ENCODE measurements at places on chromosomes 1 and 21.
A peak's percentile ranks its signal among the peaks of the same experiment; 100 is the strongest.

- no peak for DNase-seq
Measured at GRCh38 chr1:61051719-61052394, 30.5 kb upstream of the NFIA start.

- DNase-seq, result no peak
Measured at GRCh38 chr1:229619002-229619401, 6.9 kb downstream of the TAF5L start.

DNA sequence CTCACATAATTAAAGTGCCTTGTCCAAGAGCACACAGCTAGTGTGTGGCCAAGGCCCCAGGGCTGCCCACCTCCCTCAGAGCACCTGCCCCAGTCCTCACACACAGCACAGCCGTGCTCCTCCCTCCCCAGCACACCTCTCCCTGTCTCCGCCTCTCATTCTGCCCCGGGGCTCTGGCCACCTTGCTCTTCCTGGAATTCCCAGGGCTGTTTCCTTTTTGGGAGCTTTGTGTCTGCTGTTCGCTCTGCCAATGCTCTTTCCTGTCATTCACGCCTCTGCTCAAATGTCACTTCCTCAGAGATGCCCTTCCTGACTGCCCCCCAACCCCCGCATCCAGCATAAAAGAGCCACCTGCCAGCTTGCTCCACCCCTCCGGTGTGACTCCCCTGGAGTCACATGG is 13.3 kb downstream of the SLC6A17 start:
- no peak for DNase-seq

GRCh38 chr1:202155478-202156021 is 4.9 kb downstream of the PTPN7 start:
- DNase-seq, result peak; percentile 21

- no peak for DNase-seq
Measured at GRCh38 chr1:155127967-155128754, 485 bp downstream of the EFNA1 start.

- DNase-seq, result no peak
Measured at GRCh38 chr1:155195201-155196102, 12.2 kb downstream of the THBS3 start.

GRCh38 chr1:65420590-65421350 is at the start of the genes LEPR and LEPROT:
Gene LEPR (plus strand): TSS chr1:65420668. CDS start chr1:65565566, 144,898 bp downstream.
Gene LEPROT (plus strand): TSS chr1:65420668. CDS start chr1:65420725, 57 bp downstream.
- DNase-seq, result no peak

GRCh38 chr1:208135354-208135753 is 108.8 kb downstream of the PLXNA2 start:
- DNase-seq, result no peak

DNA sequence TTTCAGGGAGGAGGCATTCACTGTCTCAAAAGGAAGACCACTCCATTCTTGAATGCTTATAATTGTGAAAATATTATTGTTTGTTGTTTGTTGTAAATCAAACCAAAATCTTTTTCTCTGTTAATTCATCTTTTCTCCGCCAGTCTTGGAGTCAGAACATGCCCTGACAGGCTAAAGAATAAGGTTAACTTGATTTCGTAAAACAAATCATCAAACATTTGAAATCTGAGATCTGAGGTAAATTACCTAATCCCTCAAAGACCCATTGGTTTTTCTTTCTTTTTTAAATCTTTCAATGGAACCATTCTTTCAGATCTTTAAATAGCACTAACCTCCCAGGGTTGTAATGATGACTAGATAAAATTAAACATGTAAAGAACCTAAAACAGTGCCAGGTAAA is 430.1 kb upstream of the PTBP2 start:
- DNase-seq, result no peak

DNA sequence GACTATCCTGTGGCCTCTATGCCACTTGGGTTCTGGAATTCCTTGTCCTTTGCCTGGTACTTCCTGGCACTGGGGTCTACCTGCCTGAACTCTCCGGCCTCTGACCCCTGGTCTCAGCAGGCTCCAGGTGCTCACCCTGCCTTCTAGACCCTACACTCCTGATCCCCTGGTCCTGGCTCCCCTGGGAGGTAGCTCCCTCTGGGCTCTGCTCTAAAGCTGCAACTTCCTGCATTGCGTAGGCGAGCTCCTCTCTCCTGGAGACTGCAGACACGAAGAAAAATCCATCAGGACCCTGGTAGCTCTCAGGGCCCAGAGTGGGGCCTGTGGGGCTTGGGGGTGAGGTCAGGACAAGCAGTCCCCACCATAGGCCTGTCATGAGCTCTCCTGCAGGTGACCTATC is 7.8 kb upstream of the PLEKHG5 start:
- DNase-seq, result no peak
